ENCODE measurements at places on chromosomes 2 and 18.

DNA sequence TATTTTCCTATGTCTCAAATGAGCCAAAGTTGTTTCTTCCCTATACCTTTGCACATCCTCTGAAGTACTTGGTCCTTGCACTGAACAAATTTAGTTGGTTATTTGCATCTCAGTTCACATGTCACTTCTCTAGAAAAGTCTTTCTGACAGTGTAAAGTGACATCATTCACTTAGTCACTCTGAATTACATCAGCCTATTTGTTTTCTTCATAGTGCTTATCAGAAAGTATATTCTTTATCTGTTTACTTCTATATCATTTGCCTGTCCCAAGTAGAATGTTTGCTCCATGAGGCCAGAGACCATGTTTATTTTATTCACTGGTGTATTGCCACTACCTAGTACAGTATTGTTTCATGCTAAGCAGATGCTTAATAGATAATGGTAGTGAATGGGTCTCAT is 173.7 kb downstream of the HNMT start:
- DNase-seq = no peak

DNA sequence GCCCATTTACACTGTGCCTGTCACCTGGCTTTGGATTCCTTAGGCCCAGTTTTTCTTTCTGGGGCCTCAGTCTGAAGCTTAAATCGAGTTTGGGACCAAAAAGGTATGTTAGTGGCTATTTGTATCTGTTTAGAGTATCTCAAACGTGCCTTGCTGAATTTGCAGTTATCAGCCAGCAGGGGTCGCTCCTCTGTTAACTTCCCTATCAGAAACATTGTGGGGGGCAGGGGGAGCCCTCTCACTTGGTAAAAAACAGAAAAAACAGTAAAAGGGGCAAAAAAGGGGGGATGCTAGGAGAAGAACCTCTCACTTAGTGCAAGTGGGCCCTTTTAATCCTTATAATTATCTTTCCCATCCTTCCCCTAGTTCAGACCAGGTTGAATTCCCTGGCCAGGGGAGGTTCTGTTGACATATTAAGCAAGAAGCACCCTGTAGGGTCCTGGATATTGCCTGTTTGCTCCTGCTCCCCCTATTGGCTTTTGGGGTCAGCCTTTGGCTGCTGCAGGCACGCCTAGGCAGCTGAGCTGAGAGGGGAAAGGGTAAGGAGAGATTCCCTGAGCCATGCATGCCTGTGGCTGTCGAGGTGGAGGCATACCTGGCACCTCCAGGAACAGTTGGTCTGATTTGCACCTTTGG is 8.8 kb upstream of the IFIH1 start:
- no peak for DNase-seq

DNA sequence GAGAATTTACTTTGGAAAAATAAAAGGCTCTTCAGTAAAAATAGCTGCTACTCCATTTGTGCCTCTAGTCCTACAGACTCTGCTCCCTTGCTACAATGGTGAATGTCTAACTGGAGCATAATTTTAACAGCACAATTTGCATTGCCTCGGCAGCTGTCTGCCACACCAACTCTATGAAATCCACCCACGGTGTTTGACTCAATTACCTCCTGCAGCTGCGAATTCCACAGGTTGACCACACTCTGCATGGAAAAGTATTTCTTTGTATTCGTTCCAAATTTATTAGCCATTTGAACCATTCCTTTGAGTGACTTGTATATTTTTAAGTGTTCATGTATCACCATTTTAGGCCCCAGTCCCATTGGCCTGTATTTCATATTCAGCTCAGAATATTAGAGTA is 182.1 kb upstream of the CCDC68 start:
- DNase-seq = no peak

GRCh38 chr2:84115173-84115857 is 343.8 kb downstream of the SUCLG1 start:
- DNase-seq = no peak

GRCh38 chr18:39627936-39628335 is 2062.3 kb upstream of the CELF4 start:
- DNase-seq = no peak

DNA sequence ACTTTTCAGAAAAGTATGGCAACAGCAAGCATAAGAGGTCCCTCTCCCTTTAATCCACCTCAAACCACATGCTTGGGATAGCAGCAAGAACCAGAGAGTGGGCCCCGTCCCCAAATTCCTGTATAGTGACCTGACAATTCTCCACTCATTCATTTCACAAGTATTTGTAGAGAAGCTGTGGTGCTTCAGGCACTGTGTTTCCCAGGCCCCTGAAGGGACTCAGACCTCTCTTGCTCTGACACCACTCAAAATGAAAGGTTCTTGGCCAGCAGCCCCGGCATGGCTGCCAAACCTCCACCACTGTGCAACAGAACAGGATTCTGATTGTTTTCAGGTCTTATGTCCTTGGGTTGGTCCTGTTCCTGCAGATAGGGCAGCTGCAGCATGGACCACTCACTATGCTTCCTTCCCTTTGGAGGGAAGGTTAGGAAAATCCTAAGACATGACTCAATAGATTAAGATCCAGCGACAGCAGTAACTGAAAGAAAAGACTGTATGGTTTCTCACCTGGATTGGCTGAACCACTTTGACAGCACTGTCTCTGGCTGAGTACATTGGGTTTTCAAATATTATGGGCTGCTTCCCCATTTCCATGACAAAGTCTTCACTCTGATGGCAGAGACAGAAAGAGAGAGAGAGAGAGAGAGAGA is 67.6 kb downstream of the DHRS9 start:
- DNase-seq = no peak

- peak; percentile 76 for DNase-seq
These were observed at the start of gene PRKCE for GRCh38 chr2:45651415-45652089. PRKCE (plus strand) TSS chr2:45651675.

DNA sequence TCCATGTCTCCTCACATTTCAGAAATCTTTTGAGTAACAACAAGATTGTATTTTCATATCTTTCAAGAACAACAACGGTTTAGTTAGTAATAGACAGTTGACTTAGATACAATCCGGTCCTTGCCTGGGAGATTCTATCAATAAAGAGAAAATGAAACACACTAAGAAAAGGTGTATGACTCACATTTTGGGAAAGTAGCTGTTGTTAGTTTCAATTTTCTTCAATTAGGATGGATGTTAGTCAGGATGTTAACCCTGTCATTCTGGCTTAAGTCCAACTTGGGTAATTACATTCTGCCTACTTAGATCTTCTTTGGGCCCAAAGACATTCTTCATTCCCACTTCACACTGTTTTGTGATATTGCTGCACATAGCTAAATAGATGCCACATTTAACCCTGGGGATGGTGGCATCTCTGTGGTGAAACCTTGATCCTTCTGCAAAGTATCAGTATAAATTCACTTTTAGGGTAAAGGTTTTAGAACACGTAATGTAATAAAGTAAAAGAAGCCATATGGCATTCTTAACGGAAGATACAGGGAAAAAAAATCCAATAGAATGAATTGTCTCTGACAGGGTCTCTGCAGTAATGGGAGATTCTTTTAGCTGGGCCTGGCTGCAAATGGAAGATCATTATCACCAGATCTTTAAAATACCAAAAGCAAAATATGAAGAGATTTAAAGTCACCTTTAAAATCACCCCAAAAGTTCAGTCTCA is 365.5 kb downstream of the FIGN start:
- no peak for DNase-seq

GRCh38 chr2:42298996-42299754 is 61.8 kb downstream of the COX7A2L start:
- DNase-seq = no peak

- no peak for DNase-seq
These were observed 48.6 kb downstream of the XDH start for GRCh38 chr2:31365834-31366505.

- no peak for DNase-seq
These were observed 96.4 kb upstream of the XPO1 start for GRCh38 chr2:61634512-61634911.

DNA sequence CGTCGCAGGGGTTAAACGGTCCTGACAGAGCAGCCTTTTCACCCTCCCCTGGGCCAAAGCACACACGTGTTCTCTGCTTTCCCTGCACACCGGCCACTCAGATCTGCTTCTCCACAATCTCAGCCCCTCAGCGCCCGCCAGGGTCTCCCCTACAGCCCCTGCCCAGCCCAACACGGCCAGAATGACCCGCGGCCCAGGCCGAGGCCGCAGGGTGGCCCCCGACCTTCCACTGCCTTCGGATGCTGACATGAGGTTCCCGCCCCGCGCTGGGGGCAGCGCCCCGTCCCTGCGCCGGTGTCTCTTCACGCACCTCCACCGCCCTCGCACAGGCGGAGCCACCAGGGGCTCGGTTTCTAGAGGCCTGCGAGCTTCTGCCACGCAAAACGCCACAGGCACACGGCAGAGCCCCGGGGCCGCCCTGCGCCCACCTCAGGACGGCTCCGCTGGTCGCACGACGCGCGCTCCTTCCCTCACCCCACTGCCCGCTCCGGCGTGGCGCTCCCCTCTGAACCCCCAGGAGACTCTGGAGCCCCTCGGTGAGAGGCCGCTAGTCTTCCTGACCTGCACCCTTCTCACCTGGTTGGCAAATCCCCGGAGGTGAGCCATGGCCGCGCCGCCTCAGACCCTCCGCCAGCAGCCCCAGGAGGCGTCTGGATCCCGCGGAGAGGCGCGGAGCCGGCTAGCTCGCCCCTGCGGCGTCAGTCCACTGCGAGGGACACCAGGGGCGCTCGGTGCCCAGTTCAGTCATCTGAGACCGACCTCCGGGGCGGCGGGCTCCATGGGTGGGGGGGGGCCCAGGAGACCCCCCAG is 749 bp downstream of the STK25 start:
- peak; percentile 39 for DNase-seq

DNA sequence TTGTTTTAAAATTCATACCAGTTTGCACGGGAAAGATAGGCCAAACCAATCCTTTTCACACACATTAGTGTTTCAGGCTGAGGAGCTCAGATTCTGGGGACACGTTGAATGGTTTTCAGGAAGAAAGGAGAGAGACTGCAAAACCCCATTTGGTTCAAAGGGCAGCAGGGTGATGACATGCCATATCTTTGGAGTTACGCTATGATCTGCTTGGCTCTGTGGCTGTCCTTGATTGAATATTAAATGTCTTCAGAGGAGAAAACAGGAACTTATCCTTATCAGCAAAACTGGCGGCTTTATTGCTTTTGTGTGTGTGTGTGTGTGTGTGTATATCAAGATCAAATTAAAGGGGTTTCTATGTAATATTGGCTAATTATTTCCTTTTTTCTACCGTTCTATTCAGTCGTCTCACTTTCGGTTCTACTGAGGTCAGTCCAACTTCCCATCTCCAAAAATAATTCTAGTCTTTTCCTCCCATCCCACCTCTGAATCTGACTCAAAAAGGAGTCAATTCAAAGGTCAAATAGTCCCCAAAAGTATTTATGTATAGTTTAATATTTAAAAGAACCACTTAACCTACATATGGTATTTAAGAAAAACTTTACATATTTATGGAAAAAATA is 292.9 kb upstream of the CCDC68 start:
- no peak for DNase-seq

DNA sequence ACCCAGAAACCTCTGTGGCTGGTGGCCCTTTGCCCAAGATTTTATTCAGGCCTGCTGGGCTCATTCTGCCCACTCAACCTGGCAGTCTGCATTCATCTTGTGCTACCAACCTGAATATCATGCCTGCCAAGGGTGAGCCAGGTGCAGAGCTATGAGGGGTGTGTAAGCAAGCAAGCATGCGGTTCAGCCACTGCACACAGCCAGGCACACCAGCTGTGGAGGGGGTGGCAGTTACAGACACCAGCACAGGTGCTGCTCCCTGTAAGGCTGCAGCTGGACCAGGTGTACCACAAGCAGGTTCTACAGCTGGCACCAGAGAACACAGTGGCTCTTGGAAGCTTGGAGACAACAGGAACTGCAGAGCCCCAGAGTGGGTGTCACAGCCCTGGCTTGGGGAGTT is 633.2 kb downstream of the FBXO15 start:
- DNase-seq = no peak

GRCh38 chr2:231525248-231526163 is 4.7 kb downstream of the NMUR1 start:
- no peak for DNase-seq

DNA sequence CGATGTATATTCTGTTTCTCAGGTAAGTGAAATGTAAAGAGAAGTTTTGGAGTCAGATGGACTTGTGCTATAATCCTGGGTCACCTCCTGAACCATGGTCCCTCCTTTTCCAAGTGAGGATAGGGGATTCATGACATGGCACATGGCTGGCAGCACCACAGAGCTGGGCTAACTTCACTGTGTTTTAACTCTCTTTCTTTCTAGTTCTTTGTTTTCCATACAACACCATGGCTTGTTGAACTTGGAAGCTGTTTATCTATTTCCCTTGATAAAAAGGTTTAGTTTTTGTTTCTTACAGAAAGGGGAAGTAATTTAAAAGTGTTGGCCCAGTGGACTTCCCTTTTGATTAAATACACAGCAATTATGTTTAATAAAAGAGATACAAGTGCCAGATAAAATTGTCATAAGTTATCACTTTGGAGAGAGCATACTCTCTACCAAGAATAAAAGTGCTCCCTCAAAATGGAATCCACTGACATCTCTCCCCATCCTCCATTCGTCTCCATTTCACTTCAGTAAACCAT is 90.4 kb downstream of the PLCL1 start:
- DNase-seq = no peak

DNA sequence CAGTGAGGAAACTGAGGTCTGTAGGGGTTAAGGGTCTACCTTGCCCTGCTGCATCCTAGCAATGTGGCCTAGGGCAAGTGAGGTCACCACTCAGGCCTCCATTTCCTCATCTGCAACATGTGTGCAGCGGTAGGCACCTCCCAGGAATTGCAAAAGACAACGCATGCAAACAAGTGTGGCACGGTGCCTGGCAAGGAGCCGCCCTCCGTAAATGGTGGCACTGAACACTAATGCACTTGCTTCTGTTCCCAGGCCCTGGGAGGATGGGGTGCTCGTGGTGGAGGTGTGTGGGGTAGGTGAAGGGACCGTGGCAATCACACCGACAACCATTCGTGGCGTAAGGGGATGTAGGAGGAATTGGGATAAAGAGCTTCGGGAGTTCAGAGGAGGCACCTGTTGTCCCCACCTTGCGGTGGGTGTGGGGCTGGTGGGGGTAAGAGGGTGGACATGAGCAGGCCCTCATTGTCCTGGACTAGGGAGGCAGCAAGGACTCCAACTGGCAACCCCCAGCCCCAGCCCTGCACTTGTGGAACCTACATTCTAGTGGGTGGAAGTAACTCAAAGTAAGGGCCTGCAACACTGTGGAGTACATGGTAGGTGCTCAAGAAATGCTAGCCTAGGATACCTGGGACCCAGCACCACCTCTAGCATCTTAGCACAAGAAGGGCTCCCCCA is 26.0 kb downstream of the ATOH8 start:
- DNase-seq = no peak

DNA sequence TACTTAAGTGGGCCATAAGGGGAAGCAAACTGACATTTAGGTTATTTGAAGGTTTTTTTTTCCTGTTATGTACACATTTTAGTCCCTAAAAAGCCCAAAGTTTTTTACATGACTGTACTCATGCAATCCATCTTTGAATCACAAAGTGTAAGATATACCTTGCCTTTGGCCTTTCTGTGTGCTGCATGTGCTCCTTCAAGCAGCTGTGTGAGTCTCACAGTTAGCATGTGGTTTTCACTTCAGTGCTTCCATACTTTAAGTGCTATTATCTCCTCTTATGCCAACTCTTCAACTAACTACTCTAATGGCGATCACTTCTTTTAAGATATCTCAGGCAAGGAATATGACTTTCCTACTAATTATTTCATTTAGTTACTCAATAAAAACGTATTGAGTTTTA is 597.1 kb upstream of the ACVR2A start:
- no peak for DNase-seq
